CD4-positive, alpha-beta T cell (primary cell): ENCODE measurements at places on chromosomes 6 and 20. TPM values are rescaled to one million over a fixed set of nuclear protein-coding genes. Genes with fewer than 3 reads are reported as not detected.

COL21A1 gene
- total RNA-seq: not detected

CD24 gene
- total RNA-seq: not detected

NAPB gene
- total RNA-seq: 8.9 TPM

DDAH2 gene
- 3.0 TPM for total RNA-seq

PROKR2 gene
- total RNA-seq: not detected

PRR18 gene
- not detected for total RNA-seq

FILIP1 gene
- total RNA-seq: 0.06 TPM

CTCFL gene
- total RNA-seq: not detected

ASIP gene
- not detected for total RNA-seq

DPPA5 gene
- not detected for total RNA-seq

PRICKLE4 gene
- total RNA-seq: not detected

FOXS1 gene
- total RNA-seq: not detected

ADGB gene
- not detected for total RNA-seq

CFAP206 gene
- total RNA-seq: not detected

CD40 gene
- total RNA-seq: 1.2 TPM

USP49 gene
- total RNA-seq: 1.3 TPM
